ENCODE measurements at places on chromosomes 1 and 21. TPM values are rescaled to one million over a fixed set of nuclear protein-coding genes. Genes with fewer than 3 reads are reported as not detected.

DNA sequence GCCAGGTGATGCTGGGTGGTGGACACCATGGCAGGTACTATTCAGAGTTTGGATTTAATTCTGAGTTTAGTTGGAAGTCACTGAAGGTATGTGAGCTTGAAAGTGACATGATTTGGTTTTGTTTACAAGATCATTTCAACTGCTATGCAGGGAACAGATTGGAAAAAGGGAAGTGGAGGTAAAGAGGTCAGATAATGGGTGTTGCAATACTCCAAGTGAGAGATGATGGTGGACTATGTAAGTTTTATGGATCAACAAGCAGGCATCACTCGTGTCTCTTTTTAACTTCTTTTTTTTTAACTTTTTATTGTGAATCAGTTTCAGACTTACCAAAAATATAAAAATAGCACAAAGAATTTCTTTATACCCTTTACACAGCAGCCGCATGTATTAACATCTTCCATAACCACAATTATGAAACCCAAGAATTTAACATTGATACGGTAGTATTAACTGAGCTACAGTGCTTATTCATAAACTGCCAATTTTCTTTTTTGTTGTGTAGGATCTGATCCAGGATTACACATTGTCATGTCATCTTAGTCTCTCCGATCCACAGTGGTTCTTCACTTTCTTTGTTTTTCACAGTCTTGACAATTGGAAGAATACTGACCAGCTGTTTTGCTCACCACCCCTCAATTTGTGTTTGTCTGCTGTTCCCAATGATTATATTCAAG lies 24.9 kb upstream of the NHLH2 start:
- H3K27me3 ChIP-seq: no peaks in the 10 kb centered on the region
- DNase-seq: no peak
- no peak overlapping the region for H3K27ac ChIP-seq
- no peaks in the 10 kb centered on the region for H3K4me1 ChIP-seq
- no peaks in the 10 kb centered on the region for H3K36me3 ChIP-seq

DNA sequence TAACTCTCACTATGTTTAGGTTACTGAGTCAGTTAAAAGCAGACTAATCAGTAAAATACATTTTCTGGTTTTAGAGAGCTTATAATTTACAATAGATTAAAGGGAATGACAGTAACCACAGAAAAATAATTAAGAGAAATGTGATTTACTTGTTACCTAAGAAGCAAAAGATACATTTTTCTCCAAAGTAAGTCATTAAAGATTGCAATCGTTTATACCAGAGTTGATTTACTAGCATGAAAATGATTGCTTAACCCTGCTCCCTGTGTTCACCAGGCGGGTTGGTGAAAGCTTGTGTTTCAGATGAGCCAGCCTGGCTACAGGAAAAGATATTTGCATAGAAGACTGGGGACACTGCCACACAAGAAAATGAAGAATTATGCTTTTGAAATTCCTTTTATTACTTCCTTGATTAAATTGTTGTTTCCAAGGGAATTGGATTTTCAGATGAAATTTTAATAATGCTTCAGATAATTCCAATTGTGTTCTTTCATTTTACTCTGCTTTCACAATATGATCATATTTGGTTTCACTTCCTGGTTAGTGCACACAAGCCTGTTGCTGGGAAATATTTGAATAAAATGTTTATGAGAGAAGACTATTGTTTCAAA lies 27.9 kb downstream of the LRRC8B start:
- DNase-seq: no peak
- H3K27ac ChIP-seq: no peak overlapping the region
- no peaks in the 10 kb centered on the region for H3K36me3 ChIP-seq
- H3K4me1 ChIP-seq: peaks cover 31% of the 10 kb centered on the region

GRCh38 chr1:27001570-27002360 lies 8.3 kb downstream of the TRNP1 start:
- peaks cover 85% of the 10 kb centered on the region for H3K4me1 ChIP-seq
- peaks cover 21% of the 10 kb centered on the region for H3K36me3 ChIP-seq
- no peak for DNase-seq
- H3K27me3 ChIP-seq: no peaks in the 10 kb centered on the region

DNA sequence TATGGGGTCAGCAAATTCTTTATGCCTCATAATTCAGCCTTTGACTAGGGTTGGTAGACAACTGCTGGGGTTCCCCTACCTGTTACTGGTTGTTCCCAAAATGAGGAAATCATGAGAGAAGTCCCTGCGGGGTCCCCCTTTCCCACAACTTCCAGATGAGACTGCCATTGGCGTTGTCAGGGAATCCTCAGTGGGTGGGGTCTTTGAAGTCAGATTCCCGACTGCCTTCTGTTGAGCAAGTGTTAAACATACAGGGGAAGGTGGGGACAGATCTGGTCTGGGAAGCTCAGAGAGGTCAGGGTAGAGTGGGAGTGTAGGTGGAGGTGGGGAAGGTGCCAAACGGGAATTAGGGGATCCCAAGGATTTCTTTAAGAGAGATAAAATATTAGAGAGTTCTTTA lies 14.7 kb downstream of the HSD3B2 start:
- H3K36me3 ChIP-seq: no peaks in the 10 kb centered on the region
- DNase-seq: no peak
- H3K4me3 ChIP-seq: no peak overlapping the region

GRCh38 chr1:219724440-219724839 lies 111.5 kb upstream of the ZC3H11B start:
- H3K4me3 ChIP-seq: no peak overlapping the region
- no peak overlapping the region for H3K27ac ChIP-seq
- no peak for DNase-seq
- H3K4me1 ChIP-seq: no peaks in the 10 kb centered on the region

GRCh38 chr21:44649521-44650100 lies 3.4 kb downstream of the KRTAP10-11 start:
- no peak overlapping the region for H3K4me3 ChIP-seq
- H3K27ac ChIP-seq: no peak overlapping the region
- H3K27me3 ChIP-seq: no peaks in the 10 kb centered on the region

- no peak for DNase-seq
- no peaks in the 10 kb centered on the region for H3K27me3 ChIP-seq
- no peak overlapping the region for H3K27ac ChIP-seq
- H3K4me1 ChIP-seq: peaks cover 24% of the 10 kb centered on the region
- H3K4me3 ChIP-seq: no peak overlapping the region
Observed at GRCh38 chr1:206449565-206449964, 20.7 kb upstream of the IKBKE start.

GRCh38 chr1:214761030-214761429 lies 158.0 kb downstream of the CENPF start:
- no peaks in the 10 kb centered on the region for H3K4me1 ChIP-seq
- no peak overlapping the region for H3K27ac ChIP-seq
- DNase-seq: no peak
- no peaks in the 10 kb centered on the region for H3K27me3 ChIP-seq
- no peak overlapping the region for H3K4me3 ChIP-seq

DNA sequence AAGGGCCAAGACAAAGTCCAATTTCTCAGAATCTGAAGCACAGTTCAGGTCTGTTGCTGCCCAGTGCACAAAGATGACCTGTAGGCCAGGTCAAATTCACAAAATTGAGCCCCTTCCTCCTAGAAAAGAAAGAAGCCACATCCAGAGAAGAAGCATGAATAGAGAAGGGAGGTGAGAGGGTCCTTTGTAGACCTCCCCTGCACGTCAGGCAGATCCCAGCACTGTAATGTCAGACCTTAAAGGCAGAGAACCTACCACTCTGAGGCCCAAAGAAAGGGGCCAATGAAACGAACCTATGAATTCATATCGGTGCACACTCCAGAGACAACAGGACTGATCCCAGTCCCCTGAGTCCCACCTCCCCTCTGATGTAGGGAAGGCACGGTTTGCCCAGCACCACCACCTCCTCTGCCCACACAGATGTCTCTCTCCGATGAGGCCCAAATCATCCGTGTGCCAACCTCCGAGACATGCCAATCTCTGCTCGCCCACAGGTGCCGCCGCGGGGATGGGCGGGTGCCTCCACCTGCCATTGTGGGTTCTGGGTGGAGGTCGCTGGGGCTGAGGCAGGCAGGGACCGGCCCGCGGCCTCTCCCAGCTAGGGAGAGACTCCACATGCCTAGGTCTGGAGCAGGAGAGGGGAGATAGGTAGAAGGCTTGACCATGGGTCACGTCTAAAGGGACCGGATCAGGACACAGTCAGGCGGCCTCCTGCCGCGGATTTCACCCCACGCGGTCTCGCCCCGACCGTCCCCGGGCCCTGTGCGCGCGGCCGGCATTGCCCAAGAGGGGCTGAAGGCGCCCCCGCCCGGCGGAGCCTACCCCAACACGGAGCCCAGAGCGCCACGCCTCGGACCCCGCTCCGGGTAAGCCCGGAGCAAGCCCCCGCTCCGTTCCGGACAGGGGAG lies 42.1 kb downstream of the RRAGC start:
- H3K27ac ChIP-seq: no peak overlapping the region
- H3K4me1 ChIP-seq: peaks cover 13% of the 10 kb centered on the region
- H3K36me3 ChIP-seq: no peaks in the 10 kb centered on the region

Gene STUM
- 6.4 TPM for total RNA-seq

Gene S100A7
- total RNA-seq: 36.6 TPM

Gene GPR37L1
- total RNA-seq: 0.25 TPM

Gene AMY1C
- not detected for total RNA-seq

Gene TNFRSF18
- total RNA-seq: 4.4 TPM

Gene SAMD11
- 33.9 TPM for total RNA-seq

Gene ATAD3B
- 17.7 TPM for total RNA-seq
